ENCODE measurements at places on chromosomes 4 and X.

GRCh38 chrX:113473418-113473817 is 632.8 kb upstream of the AMOT start:
- no peak for DNase-seq

GRCh38 chr4:161657616-161658015 is 506.2 kb downstream of the FSTL5 start:
- no peak for DNase-seq

DNA sequence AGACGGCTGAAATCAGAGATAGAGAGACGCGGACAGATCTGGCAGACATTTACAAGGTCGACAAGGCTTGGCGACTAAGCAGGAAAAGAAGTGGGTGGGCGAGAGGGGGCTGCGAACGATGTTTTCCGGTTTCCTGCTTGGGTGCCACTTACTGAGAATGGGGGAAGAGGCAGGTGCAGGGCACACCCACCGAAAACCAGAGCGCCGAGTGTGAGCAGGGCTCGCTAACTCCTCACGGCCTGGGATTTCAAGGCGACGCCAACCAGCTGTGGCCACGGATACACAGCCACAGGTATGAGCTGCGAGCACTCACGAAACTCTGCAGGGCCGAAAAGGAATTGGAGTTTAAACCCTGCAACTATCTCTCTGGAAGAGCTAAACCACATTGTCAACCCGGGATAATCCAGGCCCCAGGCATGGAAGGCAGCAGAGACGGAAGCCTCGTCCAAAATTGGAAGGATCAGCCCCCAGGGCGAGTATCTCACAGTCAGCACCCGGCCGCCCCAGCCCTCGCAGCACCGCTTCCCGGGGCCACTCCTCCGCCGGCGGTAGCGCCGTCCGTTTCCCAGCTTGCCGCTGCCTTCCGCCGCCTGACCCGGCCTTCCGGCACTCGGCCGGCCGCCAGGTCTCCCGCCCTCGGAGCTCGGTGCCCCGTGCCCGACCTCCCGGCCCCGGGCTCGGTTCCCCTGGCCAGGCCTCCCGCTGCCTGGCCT is 778 bp downstream of the CASP3 start:
- peak; percentile 60 for DNase-seq

DNA sequence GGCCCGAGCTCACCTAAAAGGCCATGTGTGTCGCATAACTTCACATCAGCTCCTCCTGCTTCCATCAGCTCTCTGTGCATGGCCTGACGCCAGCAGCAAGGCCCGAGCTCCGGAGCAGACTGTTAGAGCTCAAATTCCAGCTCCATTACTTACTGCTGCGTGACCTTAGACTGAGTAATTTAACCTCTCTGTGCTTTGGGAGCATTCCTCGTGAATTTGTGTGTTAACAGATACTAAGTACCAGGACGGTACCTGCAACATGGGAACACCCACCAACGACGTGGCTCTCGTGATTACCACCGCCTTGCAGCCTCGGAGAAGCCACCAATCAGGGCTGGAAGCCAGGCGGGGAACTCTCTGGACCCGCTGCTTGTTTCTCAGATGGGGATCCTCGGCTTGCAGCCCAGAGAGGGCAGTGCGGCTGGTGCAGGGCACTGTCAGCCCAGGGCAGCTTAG is 12.9 kb downstream of the LETM1 start:
- DNase-seq, result no peak

- no peak for DNase-seq
Measured at GRCh38 chr4:177582992-177583391, 140.8 kb upstream of the AGA start.

DNA sequence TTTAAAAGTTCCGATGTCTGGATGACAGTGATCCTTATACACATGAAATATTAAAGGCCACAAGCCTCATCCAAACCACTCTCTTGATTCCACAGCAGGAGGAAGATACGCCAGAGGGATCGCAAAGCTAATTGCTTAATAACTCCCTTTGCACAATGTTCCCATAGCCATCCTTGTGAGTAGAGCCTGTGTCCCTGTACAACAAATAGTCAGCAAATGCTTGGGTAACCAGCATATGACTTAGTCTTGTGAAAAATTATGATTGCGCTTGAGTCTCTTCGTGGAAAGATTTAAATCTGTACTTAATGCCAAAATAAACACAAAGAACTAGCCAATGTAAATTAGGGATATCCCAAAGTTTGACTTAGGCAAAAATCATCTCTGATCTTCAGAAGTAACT is 31.5 kb downstream of the SLC9A7 start:
- no peak for DNase-seq

- no peak for DNase-seq
Measured at GRCh38 chr4:105288121-105288520, 141.4 kb downstream of the TET2 start.

Measured in hematopoietic multipotent progenitor cell treated with erythropoietin and hydrocortisone succinate and interleukin-3 and kit ligand, for 4 days (in vitro differentiated cells).